ENCODE measurements at places on chromosomes 16 and 17.

DNA sequence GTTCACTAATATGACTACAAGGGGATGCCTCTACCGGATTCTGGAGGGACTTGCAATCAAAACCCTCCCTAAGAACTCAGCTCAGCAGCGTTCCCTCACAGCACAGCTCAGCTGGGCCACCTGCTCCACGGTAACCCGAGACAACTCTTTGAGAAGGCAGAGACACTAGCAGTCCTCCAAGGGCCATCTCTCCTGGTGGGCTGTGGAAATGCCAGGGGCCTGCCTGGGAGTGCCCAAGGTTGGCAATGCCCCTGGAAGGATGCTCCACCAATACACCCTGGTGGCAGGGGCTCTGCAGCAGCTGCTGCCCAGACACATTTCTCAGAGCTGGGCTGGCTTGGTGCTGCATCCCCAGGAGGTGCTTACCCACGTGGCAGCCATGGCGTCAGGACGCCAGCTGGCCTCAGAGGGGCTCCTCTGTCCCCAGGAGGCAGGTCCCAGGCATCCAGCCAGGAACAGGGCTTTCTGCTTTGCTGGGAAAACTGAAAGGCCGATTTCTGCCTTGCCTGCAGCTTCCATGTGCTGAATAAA, 16.5 kb downstream of the CDIP1 start:
- DNase-seq: peak; percentile 88

GRCh38 chr16:30924076-30924912, 922 bp downstream of the FBXL19 start:
- DNase-seq: no peak

GRCh38 chr17:51423421-51424160, 163.2 kb downstream of the UTP18 start:
- DNase-seq: no peak

- no peak for DNase-seq
Measured at GRCh38 chr17:20961586-20961985, 81.2 kb downstream of the USP22 start.

- DNase-seq: no peak
Measured at GRCh38 chr17:40399185-40399584, 18.5 kb downstream of the TOP2A start.

DNA sequence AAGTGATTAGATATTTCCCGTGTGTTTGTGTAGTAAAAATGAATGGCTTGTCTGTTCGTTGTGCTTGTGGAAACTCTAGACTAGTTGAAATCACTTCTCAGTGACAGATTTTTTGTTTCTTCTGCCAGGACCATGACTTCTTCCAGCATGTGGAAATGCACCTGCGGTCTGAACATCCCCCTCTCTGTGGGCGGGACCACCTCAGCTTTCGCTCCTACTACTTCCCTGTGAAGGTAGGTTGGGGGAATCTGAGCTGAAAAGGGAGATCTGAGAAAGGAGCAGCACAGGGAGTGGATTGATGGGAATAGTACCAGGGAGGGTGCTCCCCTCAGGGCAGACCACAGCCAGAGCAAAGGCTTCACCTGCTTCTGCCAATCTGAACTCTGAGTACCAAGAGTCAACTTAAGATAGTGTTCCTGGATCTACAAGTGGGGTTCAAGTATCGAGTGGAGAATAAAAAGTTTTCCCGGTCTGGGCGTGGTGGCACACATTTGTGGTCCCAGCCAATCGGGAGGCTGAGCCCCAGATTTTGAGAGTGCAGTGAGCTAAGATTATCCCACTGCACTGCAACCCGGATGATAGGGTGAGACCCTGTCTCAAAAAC, 47.5 kb downstream of the SF3B3 start:
- DNase-seq: no peak

DNA sequence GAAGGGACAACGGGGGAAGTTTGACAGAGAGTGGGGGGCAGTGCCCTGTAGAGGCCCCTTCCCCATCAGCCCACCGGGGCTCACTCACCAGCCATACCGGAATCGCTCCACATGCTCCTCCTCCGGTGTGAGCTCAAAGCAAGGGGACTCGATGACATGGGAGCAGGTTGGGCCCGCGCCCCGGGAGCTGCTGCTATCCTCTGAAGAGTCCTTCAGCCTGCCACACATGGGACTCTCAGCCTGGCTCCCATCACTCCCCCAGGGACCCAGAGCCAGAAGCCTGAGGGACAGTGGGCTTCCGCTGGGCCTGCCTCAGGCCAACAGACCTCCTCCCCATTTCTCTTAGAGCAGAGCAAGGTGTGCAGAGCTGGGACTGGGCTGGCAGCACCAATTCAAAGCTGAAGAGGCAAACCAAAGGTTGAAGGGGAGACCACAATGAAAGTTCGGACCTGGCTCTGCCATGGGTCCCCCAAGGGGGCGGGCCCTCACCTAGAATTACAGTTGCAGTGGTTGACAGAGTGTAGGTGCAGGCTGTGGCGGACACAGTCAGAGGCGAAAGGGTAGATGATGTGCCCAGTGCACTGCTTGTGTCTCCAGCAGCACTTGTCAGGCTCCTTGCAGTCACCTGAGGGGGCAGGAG, 7.3 kb downstream of the PROCA1 start:
- DNase-seq: no peak

- DNase-seq: no peak
Measured at GRCh38 chr16:57133886-57134285, 41.5 kb downstream of the CPNE2 start.
